Astrocyte (in vitro differentiated cells and primary cell): ENCODE measurements at places on chromosomes 11 and 22.
A peak's percentile ranks its signal among the peaks of the same experiment; 100 is the strongest.

- no peak overlapping the region for H3K4me3 ChIP-seq
- no peaks in the 10 kb centered on the region for H3K27me3 ChIP-seq
- H3K36me3 ChIP-seq: no peaks in the 10 kb centered on the region
- H3K4me1 ChIP-seq: peaks cover 18% of the 10 kb centered on the region
- no peak overlapping the region for H3K27ac ChIP-seq
Observed at GRCh38 chr22:19988965-19989724, 27.5 kb downstream of the ARVCF start.

DNA sequence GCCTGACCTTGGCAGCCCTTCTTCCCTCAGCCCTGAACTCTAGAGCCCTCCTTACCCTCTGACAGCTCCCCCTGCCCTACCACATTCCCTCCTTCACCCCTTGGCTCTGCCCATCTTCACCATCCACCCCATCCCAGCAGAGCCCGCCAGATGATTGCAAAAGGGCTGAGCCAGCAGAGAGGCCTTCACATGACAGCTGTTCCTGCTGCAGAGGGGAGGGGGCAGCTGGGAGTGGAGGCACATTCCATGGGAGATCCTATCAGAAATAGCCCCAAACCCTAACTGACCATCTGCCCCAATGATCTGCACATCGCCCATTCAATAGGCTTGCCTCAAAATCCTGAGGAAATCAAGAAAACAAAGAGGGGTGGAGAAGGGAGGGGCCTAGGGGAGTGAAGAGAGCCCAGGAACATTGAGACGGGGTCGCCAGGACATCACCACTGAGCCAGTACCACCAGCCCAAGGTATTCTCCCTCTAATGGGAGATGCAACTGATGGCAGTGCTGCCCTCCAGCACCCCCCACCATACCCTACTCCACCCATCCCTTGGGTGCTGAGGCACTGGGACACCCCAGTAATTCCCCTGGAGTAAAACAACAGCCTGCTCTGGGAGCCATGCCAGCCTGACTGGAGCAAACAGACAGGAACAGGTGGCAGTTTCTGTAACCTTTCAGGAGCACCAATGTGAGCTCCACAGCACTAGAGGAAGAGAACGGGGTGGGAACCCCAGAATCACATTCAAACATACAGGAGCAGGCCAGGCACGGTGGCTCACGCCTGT, 8.0 kb upstream of the AHNAK start:
- peaks cover 11% of the 10 kb centered on the region for H3K36me3 ChIP-seq
- peak overlapping the region; percentile 97 for H3K27ac ChIP-seq
- no peaks in the 10 kb centered on the region for H3K27me3 ChIP-seq

DNA sequence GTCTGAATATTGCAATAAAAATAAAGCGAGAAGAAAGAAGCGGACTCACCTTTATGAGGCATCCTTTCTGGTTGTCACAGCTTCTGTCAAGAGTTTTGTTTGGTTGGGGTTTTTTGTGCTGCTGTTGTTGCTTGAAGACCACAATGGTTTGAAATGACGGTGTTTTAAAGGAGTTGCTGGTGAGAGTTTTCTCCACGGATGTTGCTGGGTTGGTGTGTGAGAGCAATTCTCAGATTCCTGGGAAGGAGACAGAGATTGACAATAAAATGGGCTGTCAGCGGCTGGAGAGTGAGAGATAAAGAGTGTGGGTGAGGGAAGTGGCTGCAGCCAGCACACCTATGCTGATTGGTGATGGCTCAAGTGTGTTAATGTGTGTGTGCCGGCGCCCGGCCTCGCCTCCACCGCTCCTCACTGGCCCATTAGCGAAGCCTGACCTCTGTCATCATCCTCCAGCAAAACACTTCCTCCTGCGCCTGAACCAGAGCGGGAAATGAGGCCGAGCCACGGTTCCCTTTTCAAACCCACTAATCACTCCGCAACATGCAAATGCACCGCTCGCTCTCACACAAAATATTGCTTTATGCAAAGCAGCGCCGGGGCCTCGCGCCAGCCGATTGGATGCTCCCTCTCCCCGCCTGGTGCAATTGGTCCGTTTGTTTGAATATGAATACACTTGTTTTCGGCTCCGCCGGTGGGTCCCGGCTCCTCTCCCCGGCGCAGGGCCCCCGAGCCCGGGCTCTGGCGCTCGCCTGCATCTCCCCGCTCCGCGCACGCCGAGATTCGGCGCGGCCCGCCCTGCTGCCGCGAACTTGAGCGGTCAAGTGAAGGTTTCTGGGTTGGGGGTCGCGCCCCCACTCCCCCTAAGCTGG, at the start of gene PAX6:
Gene PAX6, minus strand, starts transcription at position 544 of the 869 bp plus-strand sequence. CDS start 4,911 bp downstream, outside the sequence.
- DNase-seq: peak; percentile 100
- H3K36me3 ChIP-seq: no peaks in the 10 kb centered on the region
- H3K27ac ChIP-seq: peak within 1 kb of the TSS; percentile 68
- peak within 1 kb of the TSS; percentile 70 for H3K4me3 ChIP-seq
- H3K4me1 ChIP-seq: peaks cover 30% of the 10 kb centered on the region

- no peak for DNase-seq
- no peaks in the 10 kb centered on the region for H3K36me3 ChIP-seq
- H3K27me3 ChIP-seq: no peaks in the 10 kb centered on the region
Observed at GRCh38 chr22:30697975-30698374, 3.3 kb downstream of the OSBP2 start.

DNA sequence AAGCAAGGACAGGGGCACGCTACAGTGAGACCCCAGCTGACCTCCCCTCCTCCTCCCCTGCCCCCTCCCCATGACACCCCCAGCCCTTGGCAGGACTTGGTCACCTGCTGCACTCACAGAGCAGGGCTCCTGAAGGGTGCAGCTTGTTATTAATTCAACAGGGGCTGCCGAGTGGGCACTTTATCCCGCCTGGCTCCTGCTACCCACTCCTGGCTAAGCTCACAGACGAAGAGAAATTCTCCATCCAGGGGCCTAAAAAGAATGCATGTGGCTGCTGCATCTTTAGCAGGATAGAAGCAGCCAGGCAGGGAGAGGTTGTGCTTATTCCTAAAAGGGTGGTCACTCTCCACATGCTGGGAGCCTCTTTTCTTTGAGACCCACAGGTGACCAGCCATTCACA, 40.3 kb downstream of the GALNT18 start:
- peaks cover 15% of the 10 kb centered on the region for H3K27me3 ChIP-seq
- DNase-seq: no peak
- H3K4me3 ChIP-seq: no peak overlapping the region
- H3K4me1 ChIP-seq: peaks cover 18% of the 10 kb centered on the region
- no peaks in the 10 kb centered on the region for H3K36me3 ChIP-seq
- H3K27ac ChIP-seq: no peak overlapping the region
